Fibroblast of the aortic adventitia (primary cell): ENCODE measurements at places on chromosomes 3 and 15. TPM values are rescaled to one million over a fixed set of nuclear protein-coding genes. Genes with fewer than 3 reads are reported as not detected.

- peak; percentile 27 for DNase-seq
Measured at GRCh38 chr3:57093971-57094535, 33.6 kb downstream of the SPATA12 start.

SCG5 gene
- total RNA-seq, result 11.7 and 16.7 TPM in 2 replicates

WNT7A gene
- not detected in 2 replicates for total RNA-seq

- peak; percentile 2 for DNase-seq
Measured at GRCh38 chr3:167813169-167814123, 77.9 kb downstream of the SERPINI1 start.

GRCh38 chr3:15819043-15819442 is 21.3 kb upstream of the ANKRD28 start:
- DNase-seq, result no peak

- DNase-seq, result no peak
Measured at GRCh38 chr3:33256249-33256648, 21.0 kb upstream of the FBXL2 start.

DNA sequence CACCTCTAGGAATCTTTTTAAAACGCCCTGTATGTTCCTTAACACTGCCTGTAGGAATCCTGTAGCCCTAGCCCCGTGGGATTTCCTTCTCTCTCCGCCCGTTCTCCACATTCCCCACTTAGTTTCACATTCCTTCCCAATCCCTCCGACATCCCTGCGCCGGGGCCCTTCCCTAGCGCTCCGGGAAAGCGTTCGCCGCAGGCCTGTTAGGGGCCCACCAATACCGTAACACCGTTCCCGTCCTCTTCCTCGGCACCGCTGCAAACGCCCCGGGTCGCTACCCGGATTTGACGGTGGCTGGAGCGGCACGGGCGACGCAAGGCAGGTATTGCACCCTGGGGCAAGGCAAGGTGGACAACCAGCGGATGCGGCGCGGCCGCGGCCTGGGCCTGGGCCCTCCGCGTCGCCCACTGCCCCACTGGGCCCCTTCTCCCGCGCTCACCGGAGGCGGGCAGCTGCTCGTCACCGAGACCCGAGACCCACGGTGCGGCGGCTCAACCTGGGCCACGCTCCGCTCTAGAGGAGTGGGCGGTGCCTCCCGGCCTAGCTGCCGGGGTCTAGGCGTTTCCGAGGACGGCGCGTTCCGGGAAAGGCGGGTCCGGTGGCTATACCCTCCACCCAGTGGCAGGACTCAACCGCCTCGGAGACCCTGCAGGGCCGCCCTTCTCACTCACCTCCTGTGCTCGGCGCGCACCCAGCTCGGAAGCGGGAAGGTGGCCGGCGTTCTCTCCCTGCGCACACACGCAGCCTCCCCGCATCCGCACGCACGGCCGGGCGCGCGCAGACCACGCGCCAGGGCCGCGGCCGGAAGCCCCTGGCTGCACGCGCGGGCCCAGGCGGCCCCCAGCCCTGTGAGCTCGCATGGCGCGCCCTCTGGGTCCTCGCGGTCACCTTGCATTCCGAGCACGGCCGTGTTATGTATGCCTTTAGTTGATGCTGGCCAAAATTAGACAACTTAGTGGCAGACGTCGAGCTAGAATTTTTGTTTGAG is at the start of gene B3GALNT1:
Gene B3GALNT1 (minus strand): TSS at position 789 of the 991 bp plus-strand sequence. CDS start 18,595 bp downstream, outside the sequence.
- DNase-seq, result peak; percentile 77

- DNase-seq, result no peak
Measured at GRCh38 chr15:65631503-65631902, 9.8 kb downstream of the SLC24A1 start.
